Activated T-cell treated with anti-CD3 and anti-CD28 coated beads, Interleukin-2, amount 50 U/mL, for 72 hours (primary cell): ENCODE measurements at places on chromosomes 7 and 10. TPM values are rescaled to one million over a fixed set of nuclear protein-coding genes. Genes with fewer than 3 reads are reported as not detected.
A peak's percentile ranks its signal among the peaks of the same experiment; 100 is the strongest.

DNA sequence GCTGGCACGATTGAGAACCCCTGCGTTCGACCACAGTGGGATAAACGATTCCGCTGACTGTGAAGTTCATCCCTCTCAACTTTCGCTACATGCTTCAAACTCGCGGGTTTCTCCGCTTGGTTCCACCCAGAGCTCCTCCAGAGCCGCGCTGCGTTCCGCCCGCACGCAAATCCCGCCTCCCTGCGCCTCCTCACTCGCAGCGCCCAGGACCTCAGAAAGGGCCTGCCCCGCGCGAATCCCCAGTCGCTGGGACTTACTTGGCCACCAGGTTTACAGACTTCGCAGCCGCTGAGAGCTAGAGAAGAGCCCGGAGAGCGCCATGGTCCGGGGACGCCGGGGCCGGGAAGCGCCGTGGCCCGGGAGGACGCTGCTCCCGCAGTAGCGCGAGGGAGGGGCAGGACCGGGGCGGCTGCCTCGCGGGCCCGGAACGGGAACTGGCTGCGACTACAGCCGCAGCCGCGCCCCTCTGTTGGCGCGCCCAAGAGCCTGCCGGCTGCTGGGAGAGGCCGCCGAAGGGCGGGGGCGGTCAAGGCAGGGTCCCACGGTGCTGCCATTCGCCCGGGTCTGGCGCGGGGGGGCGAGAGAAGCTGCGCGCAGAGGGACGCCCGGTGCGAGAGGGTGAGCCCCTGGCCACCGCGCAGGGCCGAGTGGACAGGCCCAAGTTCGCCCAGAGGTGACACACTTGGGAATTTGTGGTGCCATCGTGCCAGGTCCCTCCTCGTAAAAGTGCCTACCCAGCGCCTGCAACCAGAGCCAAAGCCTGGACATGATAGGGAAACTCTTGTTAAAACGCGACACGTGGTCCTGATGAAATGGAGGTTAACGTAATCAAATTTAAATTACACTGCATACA, at the start of gene NOD1:
Gene NOD1 (minus strand): TSS at position 436 of the 853 bp plus-strand sequence. CDS start 21,863 bp downstream, outside the sequence.
- DNase-seq, result peak; percentile 78

DNA sequence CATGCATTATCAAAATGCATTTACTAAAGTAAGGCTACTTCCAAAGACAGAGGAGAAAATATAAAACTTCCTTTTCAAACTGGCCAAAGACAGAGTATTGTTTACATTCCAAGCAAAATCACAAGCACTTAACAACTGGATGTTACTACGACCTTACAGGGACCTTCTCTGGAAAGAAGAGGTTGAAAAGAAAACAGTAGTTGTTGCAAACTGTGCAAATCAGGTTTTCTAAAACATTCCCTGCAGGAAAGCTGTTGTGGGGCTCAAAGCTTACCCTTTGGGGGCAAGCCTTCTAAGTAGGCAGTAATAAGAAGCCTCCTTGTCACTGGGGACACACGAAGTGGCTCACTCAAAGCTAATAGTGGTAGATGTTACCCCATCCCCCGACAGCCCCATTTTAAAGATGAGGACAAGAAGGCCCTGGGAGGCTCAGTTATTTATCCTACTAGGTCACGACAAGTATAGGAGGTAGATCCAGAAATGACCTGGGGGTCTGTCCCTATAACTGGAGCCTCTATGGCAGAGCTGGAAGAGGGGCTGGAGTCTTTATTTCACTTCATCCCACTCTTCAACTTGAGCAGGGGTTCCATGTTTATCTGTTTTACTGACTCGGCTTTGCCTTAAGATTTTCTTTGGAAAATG, 46.6 kb downstream of the ATXN7L1 start:
- no peak for DNase-seq

GRCh38 chr10:68857005-68857404, 29.7 kb downstream of the STOX1 start:
- DNase-seq, result no peak

DNA sequence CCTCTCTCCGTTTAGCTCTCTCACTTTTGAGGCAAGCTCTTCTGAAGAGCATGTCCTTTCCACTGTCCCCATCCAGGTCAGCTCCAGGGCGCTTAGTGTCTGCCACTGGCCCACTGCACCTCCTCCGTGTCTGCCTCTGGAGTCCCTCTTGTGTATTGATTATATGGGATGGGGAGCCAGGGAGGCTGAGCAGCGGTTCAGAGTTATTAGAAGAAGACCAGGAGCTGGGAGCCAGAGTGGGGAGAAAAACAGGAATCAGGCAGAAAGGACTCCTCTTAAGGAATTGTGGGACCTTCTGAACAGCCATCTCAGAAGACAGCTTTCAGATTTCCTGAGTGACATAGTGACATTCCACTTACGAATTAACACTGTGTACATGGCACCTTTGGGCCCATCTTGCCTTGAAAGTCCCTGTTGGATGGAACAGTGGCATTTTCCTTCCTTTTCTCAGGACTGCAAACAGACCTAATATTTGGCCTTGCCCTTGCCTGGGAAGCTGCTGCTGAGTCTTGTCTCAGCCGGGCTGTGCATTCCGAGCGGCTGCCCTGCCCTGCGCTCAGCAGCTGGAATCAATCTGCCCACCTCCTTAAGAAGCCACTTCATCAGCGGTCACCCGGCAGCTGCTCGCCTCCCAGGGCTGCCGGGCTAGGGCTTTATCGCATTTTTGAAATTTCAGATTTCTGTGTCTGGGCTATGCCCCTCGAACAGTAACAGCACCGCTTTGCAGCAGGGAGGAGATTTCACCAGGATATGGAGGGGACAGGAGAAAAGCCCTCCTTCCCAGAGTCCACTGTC, 81.1 kb upstream of the PRKG1 start:
- no peak for DNase-seq

LEP gene
- total RNA-seq, result not detected

- no peak for DNase-seq
Observed at GRCh38 chr7:70654979-70655378, 477.0 kb upstream of the GALNT17 start.

ZNF727 gene
- 0.19 TPM for total RNA-seq

OR6B1 gene
- total RNA-seq, result not detected

DNA sequence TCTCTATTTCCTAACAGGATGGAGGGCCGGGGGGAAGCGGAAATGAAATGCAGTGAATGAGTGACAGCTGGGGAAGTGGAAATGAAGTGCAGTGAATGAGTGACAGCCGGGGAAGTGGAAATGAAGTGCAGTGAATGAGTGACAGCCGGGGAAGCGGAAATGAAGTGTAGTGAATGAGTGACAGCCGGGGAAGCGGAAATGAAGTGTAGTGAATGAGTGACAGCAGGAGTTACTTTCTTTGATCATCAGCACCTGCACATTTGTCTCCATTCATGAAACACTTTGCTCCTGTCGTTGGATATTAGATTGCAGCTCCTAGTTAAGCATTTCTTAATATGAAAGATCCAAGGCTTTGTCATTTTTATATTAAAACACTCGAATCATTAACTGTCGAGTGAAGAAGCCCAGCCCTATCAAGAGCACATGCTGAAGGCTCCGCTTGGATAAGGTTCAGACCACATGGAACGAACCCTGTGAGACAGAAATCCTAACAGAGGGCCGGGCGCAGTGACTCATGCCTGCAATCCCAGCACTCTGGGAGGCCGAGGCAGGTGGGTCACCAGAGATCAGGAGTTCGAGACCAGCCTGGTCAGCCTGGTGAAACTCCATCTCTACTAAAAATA, 406.0 kb upstream of the ADARB2 start:
- no peak for DNase-seq

DNA sequence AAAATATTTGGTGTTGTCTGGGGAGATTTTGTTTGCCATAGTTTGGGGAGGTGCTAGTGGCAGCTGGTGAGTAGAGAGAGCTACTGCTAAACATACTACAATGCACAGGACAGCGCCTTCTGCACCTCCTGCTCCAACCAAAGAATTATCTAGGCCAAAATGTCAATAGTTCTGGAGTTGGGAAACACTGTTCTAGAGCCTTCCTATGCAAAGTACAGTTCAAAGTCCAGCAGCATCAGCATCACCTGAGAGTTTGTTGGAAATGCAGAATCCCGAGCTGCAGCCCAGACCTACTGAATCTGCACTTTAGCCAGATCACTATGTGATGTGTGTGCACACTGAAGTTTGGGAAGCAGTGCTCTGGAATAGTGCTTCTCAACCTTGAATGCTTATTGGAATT, 290.7 kb downstream of the TCF7L2 start:
- DNase-seq, result no peak

JAZF1 gene
- 7.9 TPM for total RNA-seq

DNA sequence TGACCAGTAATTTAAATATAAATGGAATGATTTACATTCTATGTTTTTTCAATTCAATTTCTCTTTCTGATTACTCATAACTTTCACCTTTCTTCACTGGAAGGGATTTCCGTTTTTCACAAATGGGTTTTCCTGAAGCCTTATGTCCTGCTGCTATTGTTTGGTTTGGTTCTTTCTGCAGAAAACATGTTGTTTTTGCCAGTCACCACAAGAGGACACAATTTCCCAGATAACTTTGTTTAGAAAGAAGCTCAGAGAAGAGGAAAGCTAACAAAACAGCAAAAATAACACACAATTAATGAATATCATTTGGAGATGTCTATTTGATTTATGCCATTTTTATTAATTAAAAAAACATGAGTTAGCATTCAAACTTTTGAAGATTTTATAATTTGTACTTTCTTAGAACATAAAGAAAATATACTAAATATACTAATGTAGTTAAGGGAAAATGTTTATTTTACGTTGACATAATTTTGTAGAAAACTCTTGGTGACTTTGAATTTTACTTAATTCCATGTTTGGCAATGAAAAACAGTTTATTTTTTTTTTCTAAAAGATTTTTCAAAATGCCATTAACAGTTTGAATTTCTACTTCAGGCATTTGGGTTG, 4.6 kb upstream of the TWIST1 start:
- DNase-seq, result no peak

- DNase-seq, result no peak
Observed at GRCh38 chr7:128037081-128037480, 5.8 kb upstream of the LRRC4 start.

ABCB8 gene
- total RNA-seq, result 49.6 TPM

TLL2 gene
- total RNA-seq, result 0.09 TPM

DNAJC12 gene
- 36.4 TPM for total RNA-seq

GRM3 gene
- total RNA-seq, result not detected

DNA sequence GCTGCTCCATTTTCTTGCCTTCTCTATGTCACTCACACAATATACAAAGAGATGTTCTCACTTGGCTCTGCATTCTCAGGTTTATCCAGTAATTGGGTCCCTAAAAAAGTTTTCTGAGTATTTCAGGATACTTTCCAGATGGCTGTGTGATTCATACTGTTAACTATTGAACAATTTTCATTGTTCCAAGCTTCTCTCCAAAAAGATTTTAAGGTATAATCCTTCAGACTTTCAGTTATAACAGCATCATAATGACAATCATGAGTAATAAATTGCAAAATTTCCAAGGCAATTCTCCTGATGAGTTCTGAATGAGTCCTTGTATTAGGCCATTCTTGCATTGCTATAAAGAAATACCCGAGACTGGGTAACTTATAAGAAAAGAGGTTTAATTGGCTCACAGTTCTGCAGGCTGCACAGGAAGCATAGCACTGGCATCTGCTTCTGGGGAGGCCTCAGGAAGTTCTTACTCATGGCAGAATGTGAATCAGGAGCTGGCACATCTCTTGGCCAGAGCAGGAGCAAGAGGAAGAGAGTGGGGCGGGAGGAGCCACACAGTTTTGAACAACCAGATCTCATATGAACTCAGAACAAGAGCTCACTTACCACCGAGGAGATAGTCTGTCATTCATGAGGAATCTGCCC, 148.1 kb downstream of the SLC16A9 start:
- no peak for DNase-seq

ANTXRL gene
- total RNA-seq, result not detected

DNA sequence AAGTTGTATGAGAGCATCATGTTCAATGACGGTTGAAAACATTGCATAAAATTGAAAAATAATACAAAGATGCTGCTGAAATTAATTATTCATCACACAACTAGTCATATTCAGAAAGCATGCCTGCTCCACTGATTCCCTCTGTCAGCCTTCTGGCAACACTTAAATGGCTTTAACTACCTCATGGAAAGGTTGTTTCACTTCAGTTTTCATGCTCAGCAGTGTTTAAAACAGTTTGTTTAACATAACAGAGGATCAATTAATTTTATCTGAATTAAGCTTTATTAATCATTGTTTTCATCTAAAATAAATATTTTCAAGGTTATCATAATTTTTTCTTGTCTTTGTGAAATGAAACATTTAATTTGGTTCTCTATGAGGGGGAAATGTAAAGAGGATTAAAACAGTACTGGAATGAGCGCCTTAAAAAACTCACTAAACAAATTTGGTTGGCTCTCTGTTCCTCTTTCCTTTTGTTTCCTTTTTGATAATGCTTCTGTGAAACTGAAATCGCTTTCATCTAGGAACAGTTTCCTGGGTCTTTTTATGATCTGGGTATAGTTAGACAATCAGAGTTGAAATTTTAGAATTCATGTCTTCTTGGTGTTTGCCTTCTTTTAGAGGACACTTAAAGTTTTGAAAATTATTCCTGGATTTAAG, 427.4 kb downstream of the SH2D4B start:
- DNase-seq, result no peak

GRCh38 chr7:3893151-3893788, 592.2 kb downstream of the SDK1 start:
- DNase-seq, result no peak

FAM237B gene
- total RNA-seq, result not detected

TMEM176A gene
- 0.24 TPM for total RNA-seq

- DNase-seq, result no peak
Observed at GRCh38 chr7:47328392-47329319, 253.3 kb downstream of the TNS3 start.

SPDYE18 gene
- 0.96 TPM for total RNA-seq

DNA sequence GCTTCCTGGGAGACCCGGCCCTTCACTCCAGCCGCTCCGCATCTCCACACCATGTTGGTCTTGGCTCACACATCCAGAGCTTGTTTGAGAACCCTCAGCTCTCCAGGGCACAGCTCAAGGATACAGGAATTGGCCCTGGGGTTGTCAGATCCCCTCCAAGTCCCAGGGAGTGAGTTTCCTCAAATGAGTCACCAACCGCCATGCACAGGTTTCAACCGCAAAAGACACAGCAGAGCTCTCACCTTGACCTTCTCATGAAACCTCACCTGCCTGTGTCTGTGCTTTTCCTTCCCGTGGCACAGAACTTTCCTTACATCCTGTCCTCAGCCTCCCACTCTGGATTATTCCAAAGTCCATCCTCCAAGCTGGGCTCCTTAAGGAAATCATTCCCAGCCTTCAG, 20.6 kb downstream of the AZGP1 start:
- no peak for DNase-seq

- DNase-seq, result no peak
Observed at GRCh38 chr7:36943591-36944435, 219.5 kb upstream of the AOAH start.

NRBF2 gene
- 30.1 TPM for total RNA-seq

MAD1L1 gene
- total RNA-seq, result 63.8 TPM

DNA sequence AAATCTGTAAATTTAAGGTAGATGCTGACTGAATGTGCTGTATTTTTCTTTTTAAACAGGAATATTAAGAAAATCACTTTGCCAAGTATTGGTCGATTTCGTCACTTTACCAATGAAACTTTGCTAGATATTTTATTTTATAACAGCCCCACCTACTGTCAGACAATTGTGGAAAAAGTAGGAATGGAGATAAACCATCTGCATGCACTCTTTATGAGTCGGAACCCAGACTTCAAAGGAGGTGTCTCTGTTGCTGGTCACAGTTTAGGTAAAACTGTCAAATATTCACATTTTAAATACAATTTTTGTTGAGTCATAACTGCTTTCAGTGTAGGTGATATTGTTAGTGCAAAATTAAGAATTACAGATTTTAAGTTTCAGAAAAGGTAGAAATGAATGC, 25.2 kb downstream of the SEC23IP start:
- DNase-seq, result no peak
